ENCODE measurements at places on chromosomes 3 and 15.

DNA sequence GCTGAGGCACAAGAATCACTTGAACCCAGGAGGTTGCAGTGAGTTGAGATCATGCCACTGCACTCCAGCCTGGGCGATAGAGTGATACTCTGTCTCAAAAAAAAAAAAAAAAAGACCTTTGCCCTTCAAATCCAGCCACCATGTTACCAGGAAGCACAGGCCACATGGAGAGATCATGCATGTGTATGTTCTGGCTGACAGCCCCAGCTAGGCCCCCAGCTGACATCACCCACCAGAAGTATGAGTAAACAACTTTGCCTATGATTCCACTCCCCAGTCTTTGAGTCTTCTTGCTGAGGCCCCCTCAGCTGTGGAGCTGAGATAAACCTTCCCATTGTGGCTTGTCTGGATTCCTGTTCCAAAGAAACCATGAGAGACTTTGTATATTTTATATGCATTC lies 3.3 kb upstream of the ARIH2 start:
- DNase-seq = no peak

- DNase-seq = no peak
These were observed 34.5 kb upstream of the STIMATE start for GRCh38 chr3:52931889-52932288.

- DNase-seq = no peak
These were observed 138.8 kb downstream of the AKAP13 start for GRCh38 chr15:85518979-85519761.

GRCh38 chr15:36468746-36469145 lies 110.7 kb upstream of the CDIN1 start:
- DNase-seq = peak; percentile 33

DNA sequence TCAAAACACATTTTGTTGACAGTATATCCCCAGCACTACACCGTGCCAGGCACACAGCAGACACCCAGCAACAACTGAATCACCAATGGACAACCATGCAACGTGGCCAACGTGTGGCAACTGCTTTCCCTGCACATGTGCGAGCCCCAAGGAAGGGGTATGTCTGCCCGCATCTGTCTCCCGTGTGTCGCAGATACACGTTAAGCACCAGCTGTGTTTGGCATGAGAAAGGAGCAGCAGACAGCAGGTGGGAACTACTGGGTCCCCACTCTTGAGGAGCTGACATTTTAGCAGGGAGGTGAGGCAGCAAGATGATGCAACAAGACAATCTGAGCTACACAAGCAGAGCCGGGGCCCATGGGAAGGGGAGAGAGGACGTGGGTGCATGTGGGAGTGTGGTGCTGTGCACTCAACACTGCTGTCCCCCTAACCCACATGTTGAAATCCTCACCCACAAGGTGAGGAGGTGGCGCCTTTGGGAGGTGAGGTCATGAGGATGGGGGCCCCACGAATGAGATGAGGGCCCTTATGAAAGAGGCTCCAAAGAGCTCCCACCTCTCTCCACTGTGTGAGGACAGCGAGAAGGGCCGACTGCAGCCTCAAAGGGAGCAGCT lies 56.2 kb downstream of the ROPN1B start:
- no peak for DNase-seq
